Esophagus squamous epithelium (tissue), 5 donors: ENCODE measurements at places on chromosomes 7 and 10.

GRCh38 chr7:78264105-78264504 is 465.5 kb downstream of the PHTF2 start:
- no peak for DNase-seq

DNA sequence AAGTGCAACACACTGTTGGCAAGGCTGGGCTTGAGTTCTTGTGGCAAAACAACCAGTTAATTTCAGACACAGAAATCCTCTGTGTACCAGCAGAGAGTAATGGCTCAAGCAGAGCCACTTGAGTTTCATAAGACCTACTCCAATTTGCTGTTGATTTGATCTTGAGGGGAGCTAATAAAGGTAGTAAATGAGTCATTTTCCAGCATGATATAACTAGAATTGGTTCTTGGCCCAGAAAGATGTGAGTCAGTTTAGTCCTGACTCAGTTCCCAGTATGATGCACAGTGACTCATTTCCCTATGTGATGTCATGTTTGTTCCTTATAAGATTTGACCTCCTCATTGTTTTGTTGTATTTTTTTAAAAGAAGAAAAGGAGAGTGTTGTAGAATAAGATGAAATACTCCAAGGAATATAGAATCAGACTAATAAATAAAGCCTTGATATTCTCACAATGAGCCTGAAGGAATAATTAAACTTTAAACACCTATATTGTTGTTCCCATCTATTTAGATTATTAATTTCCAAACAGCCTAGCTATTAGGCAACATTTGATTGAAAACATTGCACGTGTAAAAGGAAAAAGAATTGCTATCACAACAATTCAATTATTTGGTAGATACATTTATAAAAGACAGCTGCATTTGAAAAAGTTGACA is 186.2 kb downstream of the REEP3 start:
- no peak for DNase-seq

- no peak for DNase-seq
These were observed 187.1 kb downstream of the NPSR1 start for GRCh38 chr7:34844936-34845665.

DNA sequence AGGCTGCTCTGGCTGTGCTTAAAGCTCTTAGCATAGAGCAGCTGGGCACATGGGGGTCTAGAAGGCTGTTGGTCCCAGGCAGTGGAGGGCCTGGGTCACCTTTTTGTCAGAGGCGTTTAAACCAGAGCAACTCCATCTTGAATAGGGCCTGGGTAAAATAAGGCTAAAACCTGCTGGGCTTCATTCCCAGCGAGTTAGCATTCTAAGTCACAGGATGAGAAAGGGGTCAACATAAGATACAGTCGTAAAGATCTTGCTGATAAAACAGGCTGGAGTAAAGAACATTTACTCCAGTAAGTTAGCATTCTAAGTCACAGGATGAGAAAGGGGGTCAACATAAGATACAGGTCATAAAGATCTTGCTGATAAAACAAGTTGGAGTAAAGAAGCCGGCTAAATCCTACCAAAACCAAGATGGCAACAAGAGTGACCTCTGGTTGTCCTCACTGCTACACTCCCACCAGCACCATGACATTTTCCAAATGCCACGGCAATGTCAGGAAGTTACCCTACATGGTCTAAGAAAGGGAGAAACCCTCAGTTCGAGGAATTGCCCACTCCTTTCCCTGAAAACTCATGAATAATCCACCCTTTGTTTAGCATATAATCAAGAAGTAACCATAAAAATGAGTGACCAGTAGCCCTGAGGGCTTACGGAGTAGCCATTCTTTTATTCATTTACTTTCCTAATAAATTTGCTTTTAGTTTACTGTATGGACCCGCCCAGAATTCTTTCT is 96.8 kb upstream of the PCBD1 start:
- DNase-seq, result no peak

DNA sequence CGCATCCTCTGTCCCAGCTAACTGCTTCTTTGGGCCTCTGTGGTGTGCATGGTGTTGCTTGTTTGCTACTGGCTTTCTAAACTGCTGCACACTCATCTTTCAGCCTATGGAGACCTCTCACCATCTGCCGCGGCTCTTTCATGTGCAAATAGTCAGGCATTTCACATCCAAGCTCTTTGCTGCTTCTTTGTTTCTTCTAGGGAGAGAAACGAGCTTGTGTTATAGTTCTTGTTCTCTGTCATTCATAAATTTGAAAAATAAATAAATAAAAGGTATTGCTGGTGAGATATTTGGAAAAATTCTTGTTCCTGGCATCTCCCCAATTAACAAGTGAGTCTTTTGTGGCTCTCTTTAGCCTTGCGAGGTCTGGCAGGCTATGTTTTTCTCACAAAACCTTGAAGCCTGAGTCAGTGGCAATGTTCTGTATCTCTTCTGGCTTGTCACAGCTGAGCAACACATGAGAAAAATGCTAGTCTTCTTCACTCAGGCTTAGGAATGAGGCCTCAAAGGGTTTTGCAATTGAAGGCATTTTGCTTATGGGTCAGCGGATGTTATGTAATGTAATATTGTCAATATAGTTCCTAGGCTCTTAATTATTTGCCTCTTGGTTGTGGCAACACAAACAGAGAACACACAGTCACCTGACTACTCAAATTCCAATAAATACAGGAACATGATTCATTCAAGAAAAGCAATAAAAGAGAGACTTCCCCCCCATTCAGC is 274.0 kb downstream of the FRMD4A start:
- DNase-seq, result no peak

DNA sequence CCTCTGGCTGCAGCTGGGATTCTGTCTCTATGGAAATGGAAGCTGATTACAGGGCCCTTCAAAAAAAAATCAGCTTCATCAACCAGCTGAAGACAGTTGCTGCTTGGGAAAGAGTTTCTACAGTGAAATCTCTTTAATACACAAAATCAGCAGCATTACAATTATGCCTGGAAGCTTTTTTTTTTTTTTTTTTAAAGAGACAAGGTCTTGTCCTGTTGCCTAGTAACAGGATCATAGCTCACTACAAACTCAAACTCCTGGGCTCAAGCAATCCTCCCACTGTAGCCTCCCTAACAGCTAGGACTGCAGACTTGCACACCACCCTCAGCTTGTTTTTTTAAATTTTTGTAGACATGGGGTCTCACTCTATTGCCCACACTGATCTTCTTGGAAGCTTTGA is 94.5 kb downstream of the OR13A1 start:
- no peak for DNase-seq

GRCh38 chr7:45721686-45722598 is 147.8 kb downstream of the ADCY1 start:
- no peak for DNase-seq

DNA sequence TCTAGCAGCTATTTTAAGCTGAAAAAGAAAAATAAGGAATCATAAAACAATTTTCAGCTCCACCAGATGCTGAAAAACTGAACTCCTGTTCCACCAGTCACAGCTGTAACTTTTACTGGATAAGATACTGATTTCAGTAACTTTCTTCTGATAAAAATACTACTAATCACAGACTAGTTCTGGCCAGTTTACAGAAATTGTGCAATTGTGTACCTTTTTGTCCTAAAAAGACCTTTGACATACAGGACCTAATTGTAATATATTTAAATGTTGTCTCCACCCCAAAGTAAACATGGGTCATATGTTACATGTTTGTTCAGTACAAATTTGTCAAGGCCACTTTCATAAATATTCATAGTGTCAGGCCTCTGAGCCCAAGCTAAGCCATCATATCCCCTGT is 27.1 kb upstream of the PIP start:
- no peak for DNase-seq

DNA sequence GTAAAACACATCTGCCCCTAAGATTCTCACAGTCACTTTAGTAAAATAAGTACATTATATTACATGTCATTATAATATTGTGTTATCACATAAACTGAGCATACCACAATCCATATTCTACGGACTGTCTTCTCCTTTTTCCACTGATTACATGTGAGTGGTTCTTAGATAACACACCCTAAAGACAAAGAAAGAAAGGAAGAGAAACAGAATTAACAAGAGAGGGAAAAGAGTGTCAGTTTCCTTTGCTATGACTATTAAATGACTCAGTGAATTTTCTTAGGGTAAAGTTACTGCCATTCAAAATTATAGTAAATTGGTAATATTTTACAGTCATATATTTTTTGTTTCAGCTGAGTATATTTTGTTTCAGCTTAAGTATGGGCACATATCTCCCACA is 268.3 kb downstream of the TWIST1 start:
- DNase-seq, result no peak

GRCh38 chr7:142327628-142328405 is 70.0 kb upstream of the PRSS58 start:
- DNase-seq, result no peak

DNA sequence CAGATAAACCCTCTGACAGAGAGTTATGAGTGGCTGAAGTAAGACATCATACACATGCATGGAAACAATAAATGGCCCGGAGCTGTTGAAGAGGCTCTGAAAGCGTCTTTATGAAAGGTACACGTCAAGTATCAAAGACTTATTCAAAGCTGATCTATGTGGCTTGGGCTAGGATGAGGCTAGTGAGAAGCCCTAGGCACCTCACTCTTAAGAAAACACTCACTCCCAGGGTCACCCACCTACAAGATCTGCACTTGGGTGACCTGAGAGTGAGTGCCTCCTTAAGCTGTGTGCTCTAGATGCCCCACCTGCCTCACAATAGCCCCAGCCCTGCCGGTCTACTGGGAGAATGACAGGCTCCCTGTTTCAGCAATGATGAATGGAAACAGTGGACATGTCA is 1.1 kb upstream of the GIMAP1 start:
- no peak for DNase-seq

- no peak for DNase-seq
These were observed 52.5 kb downstream of the NCAPG2 start for GRCh38 chr7:158651968-158652565.

- no peak for DNase-seq
These were observed 121.1 kb upstream of the ZEB1 start for GRCh38 chr10:31197886-31198285.

GRCh38 chr7:95608359-95609173 is 12.2 kb upstream of the PDK4 start:
- peak; percentile 34 for DNase-seq

- DNase-seq, result no peak
These were observed 108.6 kb upstream of the KCNMA1 start for GRCh38 chr10:77746047-77746707.

GRCh38 chr7:69814421-69814962 is 216.2 kb downstream of the AUTS2 start:
- DNase-seq, result no peak

DNA sequence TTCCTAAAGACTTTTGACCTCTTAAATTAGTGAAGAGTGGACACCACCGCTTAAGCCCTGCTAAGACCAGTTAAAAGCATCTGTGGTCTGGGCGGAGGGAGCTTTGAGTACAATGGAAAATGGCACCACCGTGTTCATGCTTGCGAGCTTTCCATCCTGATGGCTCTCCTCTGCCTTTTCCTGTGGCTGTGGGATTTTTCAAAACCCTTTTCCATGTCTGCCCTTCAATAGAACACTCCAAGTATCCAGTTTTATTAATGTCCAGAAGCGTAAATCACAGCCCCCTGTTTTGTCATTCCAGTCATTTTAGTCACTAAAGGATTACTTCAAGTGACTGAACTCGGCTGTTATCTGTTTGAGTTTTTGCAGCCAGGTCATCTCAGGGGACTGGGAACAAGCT is 181.8 kb downstream of the MGMT start:
- DNase-seq, result no peak

DNA sequence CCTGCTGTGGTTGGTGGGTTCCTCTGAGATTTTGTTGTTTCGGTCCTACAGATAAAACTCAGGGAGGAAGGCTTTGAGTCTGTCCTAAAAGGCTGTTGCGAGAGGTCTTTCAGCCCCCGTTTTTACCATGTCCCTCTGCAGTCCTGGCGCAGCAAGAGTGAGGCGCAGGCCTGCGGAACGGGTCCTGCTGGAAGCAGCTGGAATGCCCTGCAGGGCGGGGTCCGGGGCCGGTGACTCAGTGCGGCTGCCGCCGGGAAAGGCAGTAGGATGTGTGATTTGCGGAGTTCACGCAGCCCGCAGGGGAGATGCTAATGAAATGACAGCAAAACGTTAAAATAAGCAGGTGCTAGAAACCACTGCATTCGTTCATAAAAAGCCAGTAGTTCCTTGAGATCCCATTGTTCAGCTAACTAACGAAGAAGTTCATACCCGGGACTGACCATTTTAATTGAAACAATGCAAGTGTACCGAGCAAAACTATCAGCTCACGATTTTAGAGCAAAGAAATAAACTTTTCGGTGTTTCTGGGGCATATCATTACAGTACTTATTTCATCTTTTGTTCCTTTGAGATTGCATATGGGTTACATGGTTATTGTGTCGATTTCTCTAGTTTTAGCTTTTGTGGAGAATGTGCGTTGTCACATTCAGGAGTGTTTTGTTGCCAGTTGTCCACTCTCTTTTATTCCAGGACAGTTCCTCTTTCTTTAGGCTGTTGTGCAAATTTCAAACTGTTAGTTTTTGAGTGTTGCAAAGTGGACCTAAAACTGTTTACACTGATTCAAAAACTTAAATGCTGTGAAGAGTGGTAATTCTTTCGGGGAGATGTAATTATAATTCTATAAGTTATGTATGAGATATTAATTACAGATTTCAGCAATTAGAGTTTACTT is 783 bp downstream of the ANLN start:
- DNase-seq, result peak; percentile 14

GRCh38 chr7:3911685-3912084 is 610.6 kb downstream of the SDK1 start:
- DNase-seq, result no peak

DNA sequence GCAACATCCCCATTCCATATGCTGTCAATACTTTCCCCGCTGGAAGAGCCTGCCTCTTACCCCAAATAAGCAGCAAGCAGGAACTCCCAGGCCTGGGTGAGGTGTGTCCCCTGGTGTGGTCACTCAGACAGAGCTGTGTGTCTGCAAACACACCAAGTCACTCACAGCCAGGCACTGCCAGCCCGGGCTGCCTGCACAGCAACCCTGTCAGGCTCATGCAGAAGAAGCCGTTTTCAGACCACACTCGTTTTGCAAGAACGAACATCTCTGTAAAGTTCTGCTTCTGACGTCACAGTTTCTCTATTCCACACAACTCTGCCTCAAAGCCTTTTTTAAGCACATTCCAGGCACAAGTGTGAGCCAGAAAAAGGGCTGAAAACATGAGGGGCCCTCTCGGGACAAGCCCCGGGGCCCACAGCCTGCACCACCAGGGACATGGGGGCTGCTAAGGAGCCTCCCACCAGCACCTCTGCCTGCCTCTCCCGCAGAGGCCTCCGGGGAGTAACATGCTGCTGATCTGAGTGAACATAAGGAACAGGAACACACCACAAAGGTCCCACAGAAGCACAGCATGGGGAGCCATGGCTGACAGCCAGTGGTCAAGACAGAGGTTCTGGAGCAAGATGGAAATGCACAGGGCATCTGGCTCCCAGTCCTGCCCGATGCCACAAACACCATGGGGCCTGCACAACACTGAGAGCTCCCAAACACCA is 11.4 kb downstream of the PTPRN2 start:
- no peak for DNase-seq

GRCh38 chr10:101351017-101351416 is 2.9 kb upstream of the BTRC start:
- DNase-seq, result no peak

- no peak for DNase-seq
These were observed 353.5 kb downstream of the TCERG1L start for GRCh38 chr10:130958003-130958402.

- no peak for DNase-seq
These were observed 1.6 kb downstream of the CHST15 start for GRCh38 chr10:124091646-124092249.

- DNase-seq, result no peak
These were observed 101.1 kb downstream of the TNS3 start for GRCh38 chr7:47480576-47481538.
